ENCODE measurements at places on chromosomes 13 and 19.

DNA sequence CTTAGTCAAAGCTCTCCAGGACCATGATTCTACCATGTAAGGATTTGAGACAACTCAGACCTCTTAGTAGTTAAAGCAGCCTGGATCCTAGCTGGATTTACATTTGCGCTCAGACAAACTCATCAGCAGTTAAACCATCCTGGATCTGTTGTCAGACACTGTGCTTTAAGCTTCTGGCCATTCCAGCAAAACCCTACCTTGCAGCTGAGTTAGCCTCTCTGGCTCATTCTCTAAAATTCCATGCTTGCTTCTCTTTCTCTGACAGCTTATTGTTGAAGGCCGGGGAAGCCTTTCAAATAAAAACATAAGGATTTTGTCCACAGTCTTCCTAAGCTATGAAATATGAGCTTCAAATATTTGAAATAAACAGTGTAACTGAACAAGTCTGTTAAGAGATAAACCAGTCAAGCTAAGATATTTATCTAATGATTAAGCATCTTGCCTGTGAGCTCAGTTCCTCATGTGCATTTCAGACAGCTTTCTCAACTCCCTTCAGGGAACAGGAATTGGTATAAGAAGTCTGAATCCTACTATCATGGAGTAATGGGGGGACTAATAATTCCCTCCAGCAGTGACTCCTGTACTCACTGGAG lies 89.3 kb downstream of the SLAIN1 start:
- no peak for DNase-seq

DNA sequence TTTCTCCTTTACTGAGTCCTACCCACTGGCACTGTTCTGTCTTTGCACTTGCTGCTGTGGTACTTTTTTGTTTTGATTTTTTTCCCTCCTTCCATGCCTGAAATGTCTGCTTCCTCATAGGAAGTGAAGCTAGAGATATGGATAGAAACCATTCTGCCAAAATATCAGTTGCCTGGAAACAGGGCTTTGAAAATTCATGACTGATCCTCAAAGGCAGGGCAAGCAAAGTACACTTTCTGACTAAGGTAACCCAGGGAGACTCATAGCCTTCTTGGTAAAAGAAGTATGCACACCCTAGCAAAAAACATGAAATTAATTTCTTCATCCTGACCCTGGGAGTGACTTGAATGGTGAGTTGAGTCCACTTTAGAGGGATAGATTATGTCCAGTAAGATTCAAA lies 329.8 kb downstream of the MYO16 start:
- DNase-seq = no peak

- DNase-seq = peak; percentile 14
Observed at GRCh38 chr19:43562698-43563241, 12.6 kb downstream of the XRCC1 start.

- no peak for DNase-seq
Observed at GRCh38 chr19:32459204-32459865, 53.8 kb downstream of the DPY19L3 start.

- no peak for DNase-seq
Observed at GRCh38 chr13:99741960-99742359, 229.6 kb downstream of the ZIC5 start.

DNA sequence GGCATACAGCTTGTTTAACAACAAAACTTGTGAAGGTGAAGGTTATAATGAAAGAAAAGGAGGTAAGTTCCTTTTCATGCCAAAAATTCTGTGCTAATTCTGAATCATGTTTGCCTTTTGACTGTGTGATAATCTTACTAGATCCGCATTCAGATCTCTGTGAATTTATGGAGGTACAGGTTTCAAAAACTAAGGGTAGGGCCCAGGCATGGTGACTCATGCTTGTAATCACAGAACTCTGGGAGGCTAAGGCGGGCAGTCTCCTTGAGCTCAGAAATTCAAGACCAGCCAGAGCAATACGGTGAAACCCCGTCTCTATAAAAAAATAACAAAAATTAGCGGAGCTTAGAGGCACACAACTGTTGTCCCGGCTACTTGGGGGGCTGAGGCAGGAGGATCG lies 45.9 kb downstream of the PCDH9 start:
- DNase-seq = no peak

DNA sequence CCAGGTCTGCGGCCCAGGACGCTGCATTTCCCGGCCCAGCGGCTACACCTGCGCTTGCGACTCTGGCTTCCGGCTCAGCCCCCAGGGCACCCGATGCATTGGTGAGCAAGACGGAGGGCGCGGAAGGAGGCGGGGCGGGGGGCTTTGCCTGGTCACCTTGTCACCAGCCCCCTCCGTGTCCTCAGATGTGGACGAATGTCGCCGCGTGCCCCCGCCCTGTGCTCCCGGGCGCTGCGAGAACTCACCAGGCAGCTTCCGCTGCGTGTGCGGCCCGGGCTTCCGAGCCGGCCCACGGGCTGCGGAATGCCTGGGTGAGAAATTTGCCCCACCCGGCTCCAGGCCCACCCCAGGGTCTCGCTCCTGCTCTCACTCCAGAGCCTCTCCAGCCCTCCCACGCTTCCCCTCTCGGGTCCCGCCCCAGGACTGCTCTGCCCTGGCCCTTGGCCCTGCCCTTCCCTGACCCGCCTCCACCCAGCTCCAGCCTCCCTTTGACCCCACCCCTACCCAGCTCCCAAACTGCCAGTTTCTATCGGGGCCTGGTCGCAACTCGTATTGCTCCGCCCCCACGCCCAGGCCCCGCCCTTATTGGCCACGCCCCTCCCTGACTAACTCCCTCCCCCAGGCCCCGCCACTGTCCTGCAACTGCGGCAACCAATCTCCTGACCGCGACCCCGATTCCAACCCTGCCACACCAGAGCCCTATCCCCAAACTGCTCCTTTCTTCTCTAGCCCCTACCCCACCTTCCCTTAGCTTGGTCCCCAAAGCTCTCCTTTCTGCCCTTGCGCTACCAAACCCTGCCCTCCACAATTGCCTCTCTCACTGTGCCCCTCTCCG lies 8.6 kb downstream of the LTBP4 start:
- peak; percentile 27 for DNase-seq

DNA sequence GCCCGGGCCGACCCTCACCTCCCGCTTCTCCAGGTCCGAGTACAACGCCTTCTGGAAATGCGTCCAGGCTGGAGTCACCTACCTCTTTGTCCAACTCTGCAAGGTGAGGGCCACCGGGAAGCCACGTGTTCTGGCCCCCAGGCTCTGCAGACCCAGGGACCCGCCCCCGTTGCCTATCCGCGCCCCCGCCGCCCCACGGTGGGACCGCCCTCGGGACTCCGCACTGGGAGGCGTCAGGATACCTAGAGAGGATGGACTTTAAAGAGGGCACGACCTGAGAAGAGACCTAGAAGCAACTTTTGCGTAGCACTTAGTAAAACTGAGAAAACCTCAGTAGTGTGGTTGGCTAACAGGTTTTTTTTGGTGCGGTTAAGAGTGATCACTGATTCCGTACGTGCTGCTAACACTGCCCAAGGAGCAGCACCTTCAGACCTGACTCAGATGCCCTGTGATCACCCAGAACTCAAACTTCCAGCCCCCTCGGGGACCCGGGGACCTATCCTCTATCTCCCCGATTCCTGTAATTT lies 492 bp downstream of the TMEM147 start:
- peak; percentile 26 for DNase-seq

GRCh38 chr19:788686-788982 lies 8.6 kb upstream of the PTBP1 start:
- no peak for DNase-seq

DNA sequence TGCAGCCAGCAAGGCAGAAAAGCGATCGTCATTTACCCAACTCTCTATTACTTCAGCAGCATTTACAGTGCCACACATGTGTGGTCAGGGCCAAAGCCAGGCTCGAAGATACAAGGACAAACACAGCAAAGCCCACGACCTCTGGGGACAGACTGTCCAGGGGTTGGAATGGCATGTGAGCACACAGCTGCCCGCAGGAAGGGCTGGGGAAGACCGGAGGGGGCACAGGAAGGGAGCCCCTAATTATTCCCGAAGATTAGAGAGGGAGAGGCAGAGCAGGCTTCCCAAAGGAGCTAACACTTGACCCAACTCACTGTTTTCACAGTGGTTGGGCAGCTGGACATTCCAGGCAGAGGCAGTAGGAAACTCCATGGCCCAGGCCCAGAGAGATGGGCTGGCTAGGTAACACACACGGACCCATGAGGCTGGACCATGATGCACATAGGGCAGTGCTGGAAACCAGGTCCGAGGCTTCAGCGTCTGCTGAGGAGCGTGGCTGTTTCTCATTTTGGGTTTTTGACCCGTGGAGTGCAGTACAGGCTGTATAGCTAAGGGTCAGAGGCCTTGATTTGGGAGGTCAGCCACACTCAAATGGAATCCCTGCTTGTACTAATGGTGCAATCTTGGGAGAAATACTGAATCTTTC lies 179.8 kb downstream of the FOXO1 start:
- no peak for DNase-seq

DNA sequence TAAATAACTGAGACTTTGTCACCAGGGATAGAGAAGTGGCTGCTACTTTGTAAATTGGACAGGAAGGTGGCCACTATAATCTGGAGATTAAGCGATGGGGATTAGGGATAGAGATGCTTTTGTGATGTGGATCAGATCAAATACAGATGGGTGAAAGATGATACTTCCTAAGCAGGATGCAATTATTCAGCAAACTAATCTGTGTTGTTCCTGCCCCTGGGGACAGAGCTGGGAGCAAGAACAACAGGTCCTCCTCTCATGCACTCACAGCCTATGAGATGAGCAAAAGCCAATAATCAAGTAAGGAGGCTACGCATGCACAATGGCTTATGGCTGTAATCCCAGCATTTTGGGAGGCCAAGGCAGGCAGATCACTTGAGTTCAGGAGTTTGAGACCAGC lies 4.6 kb downstream of the RGL3 start:
- peak; percentile 86 for DNase-seq

DNA sequence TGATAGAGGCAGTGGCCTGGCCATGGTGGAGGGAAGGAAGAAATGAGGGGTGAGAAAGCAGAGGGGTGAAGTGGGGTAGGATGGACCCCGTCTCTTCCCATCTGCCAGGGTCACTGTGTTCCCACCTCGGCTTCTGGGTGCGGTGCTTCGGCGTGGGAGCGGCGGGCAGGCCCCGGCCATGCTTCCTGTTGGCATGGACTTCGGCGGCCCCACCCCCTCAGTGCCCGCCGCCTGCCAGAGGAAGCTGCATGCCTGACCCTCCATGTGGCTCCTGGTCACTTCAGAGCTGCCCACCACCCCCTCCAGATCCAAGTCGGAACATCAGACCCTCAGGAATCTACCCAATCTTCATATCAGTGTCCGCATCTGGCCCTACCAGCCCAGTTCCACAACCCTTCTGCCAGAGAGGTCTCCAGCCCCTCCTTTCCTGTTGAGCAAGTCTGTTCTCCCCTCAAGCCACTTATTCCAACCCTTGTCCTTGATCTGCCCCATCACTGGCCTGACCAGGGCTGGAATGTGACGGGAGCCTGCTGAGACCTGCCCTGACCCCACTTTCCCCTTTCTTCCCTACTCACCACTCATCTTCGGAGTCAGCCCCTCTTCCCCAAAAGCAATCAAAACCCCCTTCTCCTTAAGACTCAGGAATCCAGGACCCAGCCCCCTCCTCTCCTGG lies 1.5 kb downstream of the KCNN4 start:
- DNase-seq = no peak

DNA sequence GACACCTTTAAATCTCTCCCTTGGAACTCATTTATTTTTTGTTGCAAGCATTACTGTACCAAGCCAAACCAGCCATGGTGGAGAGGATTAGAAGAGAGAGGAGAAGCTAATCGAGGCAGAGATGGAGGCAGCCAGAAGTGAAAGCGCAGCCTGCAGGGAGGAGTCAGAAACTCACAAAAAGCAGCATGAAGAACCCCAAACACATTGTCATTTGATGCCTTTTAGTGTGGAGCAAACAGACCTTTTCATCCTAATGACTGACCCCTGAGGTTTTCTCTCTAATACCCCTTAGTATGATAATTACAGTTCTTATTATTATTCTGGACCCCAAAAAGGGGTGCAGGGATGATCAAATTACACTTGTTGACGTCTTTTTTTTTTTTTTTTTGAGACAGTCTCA lies 62.5 kb downstream of the TNFRSF19 start:
- no peak for DNase-seq

DNA sequence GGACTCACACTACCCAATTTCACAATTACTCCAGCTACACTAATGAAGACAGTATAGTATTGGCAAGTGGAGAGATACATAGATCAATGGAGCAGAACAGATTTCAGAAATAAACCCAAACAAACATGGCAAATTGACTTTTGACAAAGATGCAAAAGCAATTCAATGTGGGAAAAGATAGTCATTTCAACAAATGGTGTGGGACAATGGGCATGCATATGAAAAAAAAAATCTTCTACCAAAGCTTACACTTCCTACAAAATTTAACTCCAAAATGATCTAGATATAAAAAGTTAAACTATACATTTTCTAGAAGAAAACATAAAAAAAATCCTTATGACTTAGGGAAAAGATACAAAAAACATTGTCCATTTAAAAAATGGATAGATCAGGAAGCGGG lies 2.7 kb upstream of the IGFL4 start:
- DNase-seq = no peak

DNA sequence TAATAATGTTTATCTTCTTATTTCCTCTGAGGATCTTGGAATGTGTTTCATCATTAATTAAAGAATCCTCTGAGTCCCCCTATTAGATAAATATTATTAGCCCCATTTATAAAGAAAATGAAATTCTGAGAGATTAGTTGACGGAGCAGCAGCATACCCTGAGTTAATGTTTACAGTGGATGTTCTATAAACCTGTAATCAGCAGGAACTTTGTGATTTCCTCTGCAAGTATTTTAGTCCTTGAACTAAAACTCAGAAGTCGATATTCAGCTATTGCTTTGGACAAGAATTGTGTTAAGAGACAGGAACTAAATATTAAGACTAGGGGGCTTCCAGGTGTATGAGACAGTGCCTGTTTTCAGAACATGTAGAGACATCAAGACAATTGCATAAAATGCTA lies 243.3 kb downstream of the DCT start:
- DNase-seq = no peak

GRCh38 chr19:38666663-38667511 lies 19.4 kb downstream of the ACTN4 start:
- DNase-seq = no peak

GRCh38 chr19:47186446-47187334 lies 44.3 kb downstream of the BBC3 start:
- no peak for DNase-seq
